SIG-M5 (cell line): ENCODE measurements at places on chromosomes 4 and X.

DNA sequence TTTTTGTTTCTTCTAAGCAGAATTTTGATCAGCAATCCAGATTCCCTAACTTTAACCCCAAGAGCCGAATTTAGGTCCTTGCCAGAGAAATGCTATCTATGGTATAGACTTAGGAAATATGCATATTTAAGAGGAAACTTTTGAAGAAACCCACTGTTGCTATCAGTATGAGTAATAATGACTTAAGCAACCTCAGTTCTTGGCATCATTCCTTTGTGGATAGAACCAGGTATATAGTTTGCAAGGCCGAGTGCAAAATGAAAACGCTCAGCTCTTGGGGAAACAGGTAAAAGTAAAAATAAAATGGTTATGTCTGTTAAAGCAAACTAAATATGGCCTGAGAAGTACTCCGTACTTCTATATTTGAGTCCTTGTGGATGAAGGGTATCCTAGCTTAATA is 78.1 kb downstream of the ARSF start:
- DNase-seq, result no peak

- DNase-seq, result no peak
Measured at GRCh38 chr4:59535541-59535940, 1664.6 kb upstream of the ADGRL3 start.

- DNase-seq, result no peak
Measured at GRCh38 chr4:110510277-110510676, 34.3 kb downstream of the ENPEP start.

DNA sequence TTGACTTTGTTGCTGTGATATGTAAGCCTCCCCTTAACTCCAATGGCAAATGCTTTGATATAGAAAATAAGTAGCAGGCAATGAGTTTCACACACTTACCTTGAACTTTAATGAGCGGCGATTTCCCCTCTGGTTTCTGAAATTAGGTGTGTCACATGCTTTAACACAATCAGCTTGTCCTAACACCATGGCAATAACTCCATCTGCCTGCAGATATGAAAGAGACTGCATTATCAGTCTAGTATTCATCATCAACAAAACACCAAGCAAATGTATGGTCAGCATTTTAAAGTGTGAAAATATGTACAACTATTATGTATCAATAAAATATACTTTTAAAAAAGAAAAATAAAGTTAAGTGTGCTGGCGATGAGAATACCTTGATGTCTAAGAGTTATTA is 128.8 kb upstream of the FAM9B start:
- no peak for DNase-seq

DNA sequence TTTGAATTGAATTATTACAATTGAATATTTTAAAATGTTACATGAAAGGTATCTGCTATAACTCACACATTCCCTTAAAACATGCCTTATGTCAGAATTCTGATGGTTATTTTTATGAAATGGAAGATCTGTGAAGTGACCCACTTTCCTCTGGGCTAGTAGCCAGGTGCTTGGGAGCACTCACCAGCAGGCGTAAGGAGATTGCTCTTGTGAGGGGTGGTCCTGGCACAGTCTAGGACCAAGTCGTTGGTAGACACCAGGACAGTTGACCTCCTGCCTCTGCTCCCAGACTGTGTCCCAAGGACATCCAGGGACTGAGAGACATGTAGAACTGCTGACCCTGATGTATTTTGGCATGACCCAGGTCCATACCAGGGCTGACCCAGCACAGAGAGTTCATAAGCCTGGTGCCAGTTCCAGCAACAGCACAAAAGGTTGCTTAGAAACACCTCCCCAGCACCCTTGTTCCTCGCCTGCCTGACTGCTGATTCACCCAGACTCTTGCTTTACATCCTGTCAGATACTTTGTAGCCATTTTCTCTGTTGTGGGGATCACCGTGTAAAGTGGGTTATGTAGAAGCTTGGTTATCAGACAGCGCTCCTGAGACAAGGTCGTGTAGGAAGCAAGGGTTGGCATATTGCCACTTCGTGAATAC is 48.5 kb downstream of the NELFA start:
- DNase-seq, result no peak

GRCh38 chr4:14652522-14652921 is 349.8 kb upstream of the CPEB2 start:
- DNase-seq, result no peak

DNA sequence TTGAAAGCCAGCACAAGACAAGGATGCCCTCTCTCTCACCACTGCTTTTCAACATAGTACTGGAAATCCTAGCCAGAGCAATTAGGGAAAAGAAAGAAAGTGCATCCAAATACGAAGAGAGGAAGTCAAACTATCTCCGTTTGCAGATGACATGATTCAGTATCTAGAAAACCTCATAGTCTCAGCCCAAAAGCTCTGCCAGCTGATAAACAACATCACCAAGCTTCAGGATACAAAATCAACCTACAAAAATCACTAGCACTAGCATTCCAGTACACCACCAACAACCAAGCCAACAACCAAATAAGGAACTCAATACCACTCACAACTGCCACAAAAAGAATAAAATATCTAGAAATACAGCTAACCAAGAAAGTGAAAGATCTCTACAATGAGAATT is 38.6 kb downstream of the COX7B2 start:
- DNase-seq, result no peak

DNA sequence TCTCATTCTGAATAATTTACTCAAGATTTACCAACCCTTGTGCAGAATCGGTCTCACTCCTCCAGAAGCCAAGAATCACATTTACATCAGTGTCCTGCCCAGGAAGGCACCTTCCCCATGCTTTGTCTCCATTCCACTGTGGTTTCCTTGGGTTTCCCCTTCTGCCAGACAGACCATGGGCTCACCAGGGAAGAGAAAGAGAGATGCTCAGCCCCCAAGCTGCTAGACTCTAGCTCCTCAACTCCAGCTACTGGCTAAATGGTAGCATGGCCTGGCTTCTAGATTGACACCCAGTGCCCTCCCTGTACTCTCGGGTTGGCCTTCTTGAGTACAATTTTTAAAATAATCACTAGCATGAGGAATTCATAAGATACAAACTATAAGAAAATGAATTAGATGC is 12.9 kb downstream of the TLR10 start:
- DNase-seq, result no peak

DNA sequence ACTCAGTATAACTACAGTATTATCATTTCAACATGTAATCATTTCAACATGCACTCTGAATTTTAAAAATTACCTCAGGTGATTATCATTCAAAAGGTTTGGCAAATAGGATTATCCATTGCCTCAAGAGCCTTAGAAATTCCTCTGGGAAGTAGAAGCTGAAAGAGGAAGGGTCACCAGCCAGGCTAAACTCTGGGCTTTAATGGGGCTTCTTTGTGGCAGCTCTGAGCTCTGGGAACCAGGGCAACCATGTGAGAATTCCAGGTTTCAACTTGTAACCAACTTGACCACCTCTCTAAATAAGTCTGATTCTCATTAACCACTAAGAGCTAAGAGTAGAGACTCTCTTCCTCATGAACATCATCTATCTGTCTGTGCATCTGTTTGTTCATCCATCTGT is 117.2 kb upstream of the MED14 start:
- DNase-seq, result no peak

DNA sequence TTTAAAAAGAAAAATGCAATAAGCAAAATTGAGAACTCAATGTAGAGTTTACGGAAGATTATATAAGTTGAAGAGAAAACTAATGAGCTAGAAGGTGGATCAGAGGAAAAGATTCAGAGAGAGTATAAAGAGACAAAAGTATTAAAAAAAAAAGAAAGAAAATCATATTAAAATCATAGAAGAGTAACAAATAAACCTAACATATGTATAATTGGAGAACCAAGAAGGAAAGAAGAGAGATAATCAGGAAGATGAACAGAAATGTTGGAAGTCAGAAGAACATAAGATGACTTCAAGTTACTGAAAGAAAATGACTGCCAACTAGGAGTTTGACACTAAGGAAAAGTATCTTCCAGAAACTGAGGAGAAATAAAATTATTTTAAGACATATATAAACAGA is 34.3 kb upstream of the ANTXR2 start:
- no peak for DNase-seq

DNA sequence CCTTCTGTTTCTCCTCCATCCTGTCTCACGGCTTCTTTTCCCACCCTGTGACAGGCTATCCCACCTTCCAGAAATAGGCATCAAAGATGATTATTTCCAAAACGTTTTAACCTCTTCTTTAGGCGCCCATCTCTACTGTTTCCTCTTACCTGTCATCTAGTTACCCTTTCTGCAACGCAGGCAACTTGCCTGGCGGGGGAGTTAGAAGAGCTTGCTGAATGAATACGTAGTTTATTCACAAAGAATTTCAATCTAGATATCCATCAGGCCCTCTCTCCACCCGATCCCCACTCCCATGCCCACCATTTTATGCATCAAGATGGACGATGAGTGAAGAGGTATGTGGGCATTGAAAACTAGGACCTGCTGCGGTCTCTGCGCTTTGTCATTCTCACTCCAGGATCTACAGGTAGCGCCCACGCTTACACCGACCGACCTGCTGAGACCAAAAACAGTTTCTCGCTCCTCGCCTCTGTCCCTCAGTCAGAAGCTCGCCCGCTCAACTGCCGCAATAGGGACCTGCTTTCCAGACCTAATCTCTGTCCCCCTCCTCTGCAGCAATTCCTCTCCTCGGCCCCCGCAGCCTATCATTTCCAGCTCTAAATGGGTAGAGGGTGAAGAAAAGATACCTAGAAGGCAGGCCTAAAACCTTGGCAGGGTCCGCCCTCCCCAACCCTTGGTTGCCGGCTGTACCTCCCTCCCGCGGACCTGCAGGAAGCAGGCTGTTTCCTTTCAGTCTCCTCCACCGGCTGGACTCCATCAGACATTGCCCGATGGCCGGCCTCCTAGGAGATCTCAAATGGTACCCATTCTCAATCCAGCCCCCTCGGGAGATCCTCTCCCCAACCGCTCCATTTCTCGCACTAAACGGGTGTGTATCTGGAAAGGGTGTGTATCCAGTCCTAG is 624 bp downstream of the BEX5 start:
- DNase-seq, result no peak

- DNase-seq, result no peak
Measured at GRCh38 chr4:115780268-115780667, 666.8 kb upstream of the NDST4 start.

- no peak for DNase-seq
Measured at GRCh38 chrX:84168095-84168494, 19.9 kb downstream of the RPS6KA6 start.

DNA sequence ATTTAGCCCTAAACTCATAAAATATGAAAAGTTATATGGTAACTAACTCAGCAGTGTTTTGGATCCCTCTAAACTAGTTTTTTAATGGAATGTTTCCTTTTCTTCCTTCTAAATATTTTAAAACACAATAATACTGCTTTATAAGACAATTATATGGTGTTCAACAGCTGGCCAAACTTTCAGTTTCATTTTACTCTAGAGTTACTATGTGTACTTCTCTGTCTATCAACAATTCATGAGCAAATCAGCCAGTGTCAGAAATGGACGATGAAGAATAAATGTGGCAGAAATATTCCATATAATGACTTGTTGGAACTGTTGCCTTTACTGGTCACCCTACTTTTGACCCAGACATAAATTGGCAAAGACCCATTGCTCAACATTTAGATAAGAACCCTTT is 64.8 kb upstream of the CXXC4 start:
- no peak for DNase-seq

DNA sequence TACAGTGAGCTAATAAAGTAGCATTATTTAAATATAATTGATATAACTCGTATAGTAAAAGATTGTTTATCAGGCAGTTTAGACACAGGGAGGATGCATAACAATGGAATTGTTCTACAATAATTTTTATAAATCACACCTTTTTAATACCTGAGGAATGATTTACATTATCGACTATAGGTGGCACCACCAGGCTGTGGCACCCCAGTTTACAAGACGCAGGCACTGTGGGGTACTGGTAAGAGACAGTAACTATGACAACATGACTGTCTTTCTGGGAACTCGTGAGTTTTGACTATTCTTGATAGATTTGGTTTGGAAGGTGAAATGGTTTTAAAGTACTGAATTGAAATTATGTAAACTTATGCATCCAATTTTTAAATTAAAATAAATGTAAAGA is 27.1 kb upstream of the STBD1 start:
- no peak for DNase-seq

GRCh38 chr4:80452768-80453167 is 117.2 kb downstream of the CFAP299 start:
- DNase-seq, result no peak

DNA sequence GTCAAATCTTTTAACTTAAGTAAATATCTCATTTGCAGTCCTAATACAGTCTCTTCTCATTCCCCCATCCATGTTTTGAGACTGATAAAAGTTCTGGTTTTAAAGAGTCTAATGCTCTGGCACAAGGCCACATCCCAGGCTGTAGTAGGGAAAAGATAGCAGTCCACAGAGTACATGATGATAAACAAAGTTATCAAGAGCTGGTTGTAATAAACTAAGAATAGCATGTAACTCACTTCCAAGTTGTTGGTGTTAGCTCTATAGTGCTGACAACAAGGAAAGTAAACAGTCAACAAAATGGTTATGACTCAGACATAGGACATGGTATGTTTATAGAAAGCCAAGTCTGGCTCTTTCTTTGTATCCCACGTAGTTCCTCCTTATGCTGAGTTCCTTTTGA is 21.8 kb upstream of the AREG start:
- DNase-seq, result no peak

DNA sequence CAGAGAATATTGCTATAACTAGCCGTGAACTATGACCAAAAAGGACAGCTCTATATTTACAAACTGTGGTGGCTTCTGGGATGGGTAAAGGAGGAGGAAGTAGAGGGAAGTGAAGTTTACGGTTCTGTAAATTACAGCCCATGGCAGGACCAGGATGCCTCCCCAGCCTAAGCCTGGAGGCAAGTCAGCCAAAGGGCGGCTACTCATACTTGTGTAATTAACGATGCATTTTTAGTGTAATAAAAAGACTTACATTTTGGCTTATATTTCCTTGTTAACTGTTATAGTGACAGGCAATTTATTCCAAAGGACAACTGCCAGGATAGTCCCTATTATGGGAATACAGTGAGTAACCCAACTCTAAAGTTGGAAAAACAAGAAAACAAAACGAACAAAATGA is 139.9 kb upstream of the OTUD4 start:
- DNase-seq, result no peak

DNA sequence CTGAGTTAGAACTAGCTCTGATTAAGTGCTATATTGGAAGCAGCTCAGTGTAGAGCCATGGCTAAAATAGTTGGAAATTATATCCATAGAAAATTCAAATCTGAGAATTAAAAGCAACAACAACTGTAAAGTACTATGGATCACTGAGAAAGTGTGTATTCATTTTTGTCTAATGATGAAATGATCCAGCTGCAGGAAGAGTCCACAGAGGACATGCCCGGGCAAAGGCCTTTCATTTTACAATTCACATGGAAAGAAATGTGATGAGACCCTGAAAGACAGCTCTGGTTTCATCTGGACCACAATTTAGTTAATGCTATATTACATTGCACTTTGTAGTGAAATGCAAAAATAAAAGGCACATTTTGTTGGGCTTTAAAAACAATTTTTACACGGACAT is 196.8 kb upstream of the FAT1 start:
- DNase-seq, result no peak

- DNase-seq, result no peak
Measured at GRCh38 chrX:133437356-133437755, 22.1 kb upstream of the GPC4 start.
